NCI-H510A treated with DMSO at 0.1 percent for 48 hours (cell line): ENCODE measurements at places on chromosomes 16 and 17.

DNA sequence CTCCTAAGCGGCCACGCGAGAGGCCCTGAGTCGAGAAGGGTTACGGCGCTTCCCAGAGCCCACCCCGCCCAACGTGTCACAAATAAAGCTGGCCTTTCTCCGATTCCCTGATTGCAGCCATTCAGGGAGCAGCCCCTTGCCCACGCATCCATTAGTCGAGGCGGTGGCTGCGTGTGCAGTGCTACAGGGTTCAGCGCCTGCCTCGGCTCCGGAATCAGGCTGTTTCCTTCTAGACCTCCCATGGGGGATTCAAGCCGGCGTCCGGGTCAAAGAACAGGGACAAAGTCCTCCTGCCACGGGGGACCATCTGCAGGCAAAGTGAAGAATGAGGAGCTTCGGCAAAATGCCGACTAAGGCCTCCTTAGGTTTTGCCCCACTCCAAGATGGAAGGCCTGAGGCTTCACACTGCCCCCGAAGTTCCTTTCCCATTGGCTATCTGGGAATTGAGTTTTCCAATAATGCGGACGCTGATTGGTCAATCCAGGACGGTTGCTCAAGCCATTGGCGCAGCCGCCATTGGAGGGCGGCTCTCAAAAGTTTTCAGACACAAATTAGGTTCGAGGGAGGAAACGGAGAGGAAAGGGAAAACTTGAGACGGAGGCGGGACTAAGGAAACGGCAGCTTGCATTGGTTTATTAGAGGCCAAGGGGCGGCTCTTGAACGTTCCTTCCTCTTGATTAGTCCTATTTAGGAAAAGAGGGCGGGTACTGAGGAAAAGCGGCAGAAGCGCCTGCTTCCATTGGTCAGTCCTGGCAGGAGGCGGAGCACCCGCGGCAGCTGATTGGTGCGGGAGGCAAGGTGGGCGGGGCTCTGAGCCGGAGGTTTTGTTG lies 430 bp upstream of the KATNB1 start:
- peak; percentile 99 for DNase-seq

DNA sequence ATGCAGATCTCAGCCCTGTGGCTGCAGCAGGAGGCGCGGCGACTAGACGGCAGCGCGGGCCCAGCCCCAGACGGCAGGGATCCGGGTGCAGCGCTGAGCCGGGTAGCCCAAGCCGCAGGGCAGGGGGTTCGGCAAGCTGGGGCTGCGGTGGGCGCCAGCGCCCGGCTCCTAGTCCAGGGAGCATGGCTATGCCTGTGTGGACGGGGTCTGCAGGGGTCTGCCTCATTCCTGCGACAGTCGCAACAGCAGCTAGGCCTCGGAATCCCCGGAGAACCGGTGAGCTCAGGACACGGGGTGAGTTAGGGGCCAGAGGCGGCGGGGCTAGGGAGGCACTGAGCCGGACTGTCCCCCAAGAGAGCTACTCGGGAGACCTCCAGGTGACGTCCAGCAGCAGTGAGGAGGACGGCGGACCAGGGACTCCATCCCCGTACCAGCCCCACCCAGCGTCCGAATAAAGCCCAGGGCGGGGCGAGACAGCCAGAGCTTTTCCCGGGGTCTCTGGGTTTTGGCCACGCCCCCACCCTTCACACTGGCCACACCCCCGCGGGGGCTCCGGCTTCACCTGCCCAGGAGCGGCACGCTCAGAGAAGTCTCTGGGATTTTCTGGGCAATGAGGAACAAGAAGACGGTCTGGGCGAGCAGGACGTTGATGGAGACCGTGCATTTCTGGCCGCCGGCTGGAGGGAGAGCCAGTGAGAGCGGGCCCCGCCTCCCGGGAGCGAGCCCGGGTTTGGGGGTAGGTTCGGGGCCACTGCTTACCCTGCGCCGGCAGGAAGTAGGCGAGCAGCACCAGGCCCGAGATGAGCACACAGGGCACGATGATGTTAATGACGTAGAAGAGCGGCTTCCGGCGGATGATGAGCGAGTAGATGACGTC lies 1.1 kb downstream of the C17orf107 start:
- DNase-seq, result no peak

DNA sequence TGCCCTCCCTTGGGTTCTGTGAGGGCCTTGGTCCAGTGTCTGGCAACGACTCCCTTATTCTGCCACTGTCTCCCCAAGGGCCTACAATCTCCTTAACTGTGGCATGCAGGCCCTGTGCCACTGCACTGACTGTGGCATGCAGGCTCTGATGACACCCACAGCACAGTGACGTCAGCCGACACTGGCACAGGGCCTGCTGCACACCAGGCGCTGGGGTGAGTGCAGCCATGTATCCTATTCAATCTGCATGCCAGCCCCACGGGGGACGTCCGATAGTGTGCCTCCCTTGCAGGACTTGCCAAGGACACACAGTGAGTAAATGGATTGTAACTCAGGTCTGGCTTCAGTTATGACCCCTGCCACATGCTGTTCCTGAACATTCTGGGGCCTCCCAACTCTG lies 39.8 kb upstream of the RASD1 start:
- DNase-seq, result no peak

- no peak for DNase-seq
These were observed 232.1 kb downstream of the MRTFB start for GRCh38 chr16:14303182-14303618.

DNA sequence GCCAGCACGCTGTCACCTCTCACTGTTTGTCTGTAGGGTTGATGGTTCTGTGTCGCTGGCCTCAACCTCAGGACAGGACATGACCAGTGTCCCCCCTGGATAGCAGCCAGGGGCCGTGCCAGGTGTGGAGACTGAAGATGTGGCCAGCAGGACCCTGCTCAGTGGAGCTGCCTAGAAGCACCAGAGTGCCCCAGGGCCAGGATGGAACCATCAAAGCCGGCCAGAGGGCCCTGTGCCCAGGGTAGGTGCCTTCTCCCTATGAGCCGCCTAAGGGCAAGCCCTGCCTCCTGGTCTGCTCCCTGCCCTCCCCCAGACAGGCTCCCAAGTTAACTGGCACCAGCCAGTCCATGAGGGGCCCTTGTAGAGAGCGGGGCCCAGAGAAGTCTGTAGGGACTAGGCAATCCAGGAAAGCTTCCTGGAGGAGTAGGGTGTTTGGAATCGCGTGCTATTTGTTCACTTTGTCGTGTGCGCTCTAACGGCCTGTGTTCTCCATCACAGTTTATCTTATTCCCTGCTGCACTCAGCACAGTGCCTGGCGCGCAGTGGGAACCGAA lies 546 bp upstream of the NDUFB10 start:
- DNase-seq, result no peak
